ENCODE measurements at places on chromosomes 3 and 15.
A peak's percentile ranks its signal among the peaks of the same experiment; 100 is the strongest.

DNA sequence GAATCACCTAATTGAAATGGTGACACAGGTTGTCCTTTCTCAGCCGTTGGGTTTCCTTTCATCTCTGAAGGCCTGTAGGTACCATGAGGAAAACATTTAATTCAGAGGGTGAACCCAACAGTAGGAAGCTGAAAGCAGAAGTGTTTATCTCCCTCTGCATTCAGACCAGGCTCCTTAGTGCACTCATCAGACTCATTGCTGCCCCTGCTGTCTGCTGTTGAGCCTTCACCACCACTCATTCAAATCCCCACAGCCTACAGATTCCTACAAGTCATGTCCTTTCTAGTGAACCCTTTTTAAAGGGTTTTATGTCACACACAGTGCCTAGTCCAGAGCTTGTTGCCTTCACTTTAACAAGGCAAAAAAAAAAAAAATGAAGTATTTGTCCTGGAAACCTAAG lies 13.4 kb downstream of the WDR48 start:
- DNase-seq, result peak; percentile 71

DNA sequence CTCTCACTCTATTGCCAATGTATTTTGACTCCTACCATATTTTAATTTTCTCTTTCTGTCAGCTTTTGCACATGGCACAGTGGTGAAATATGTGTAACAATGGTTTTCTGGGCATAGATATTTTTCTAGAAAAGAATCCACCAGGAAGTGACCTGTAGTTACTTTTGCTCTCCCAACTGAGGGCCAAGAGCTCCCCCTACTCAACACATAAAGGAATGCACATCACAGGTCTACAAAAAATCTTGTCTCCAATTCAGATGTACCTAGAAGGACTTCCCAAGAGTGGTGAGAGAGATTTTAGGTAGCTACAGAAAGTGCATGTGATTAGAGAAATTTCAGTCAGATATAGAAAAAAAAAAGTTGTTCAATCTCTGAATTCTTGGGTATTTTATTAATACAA lies 15.6 kb downstream of the CPA3 start:
- DNase-seq, result no peak

- DNase-seq, result peak; percentile 74
Measured at GRCh38 chr15:77836121-77836692, 203.5 kb upstream of the LINGO1 start.

DNA sequence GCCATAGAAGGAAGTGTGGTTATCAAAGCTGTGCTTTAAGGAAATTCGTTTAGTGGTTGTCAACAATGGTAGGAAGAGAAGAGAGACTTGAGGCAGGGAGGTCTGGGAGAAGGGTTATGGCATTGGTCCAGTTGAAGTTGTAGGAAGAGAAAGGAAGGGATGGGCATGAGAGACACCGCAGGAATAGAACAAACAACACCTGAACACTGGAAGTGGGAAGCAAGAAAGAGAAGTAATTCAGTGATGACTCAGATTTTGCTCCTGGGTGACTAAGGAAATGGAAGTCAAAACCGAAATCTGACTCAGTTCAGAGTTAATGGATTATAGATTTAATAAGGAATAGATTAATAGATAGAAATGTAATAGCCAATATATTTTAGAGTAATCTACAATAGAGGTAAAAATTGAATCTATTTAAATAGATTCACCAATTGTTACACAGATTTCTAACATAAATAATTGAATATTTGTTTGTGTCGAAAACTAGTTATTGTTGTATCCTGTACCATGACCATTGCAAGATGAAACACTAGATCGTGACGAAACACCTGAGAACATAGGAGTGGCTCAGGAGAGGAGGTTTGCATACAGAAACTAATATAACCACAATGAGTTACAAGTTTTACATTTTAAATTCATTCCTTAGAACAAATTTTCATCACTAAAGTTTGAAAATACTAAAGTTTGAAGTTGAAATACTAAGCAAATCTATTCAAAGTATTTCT lies 36.0 kb downstream of the THBS1 start:
- no peak for DNase-seq

GRCh38 chr3:168865022-168865551 lies 769.4 kb upstream of the GOLIM4 start:
- peak; percentile 27 for DNase-seq

GRCh38 chr3:42159147-42159546 lies 68.0 kb downstream of the TRAK1 start:
- DNase-seq, result no peak

DNA sequence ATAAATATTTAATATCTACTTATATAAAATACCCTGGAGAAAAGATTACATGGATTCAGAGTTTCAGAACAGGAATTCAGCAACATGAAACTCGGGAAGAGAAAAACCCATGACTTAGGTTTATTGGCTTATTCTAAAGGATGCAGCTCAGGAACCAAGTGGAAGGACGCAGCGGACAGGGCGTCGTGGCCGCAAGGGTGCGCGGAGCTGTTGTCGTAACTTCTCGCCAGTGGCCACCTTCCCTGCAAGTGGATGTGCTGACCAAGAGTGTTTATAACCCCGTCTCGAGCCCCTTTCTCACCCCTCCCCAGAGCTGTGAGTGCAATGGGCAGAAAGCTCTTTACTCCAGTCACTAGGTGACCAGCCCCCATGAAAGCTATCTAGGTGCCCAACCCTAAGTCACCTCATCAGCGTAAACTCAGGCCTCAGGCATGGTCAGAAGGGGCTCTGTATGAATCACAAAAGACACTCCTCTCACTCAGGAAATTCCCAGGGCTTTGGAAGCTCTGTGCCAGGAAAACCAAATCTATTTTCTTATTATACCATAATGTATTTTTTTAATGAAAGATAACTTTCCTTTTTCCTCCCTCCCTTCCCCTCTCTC lies 77.3 kb downstream of the CHRNA7 start:
- no peak for DNase-seq
